ENCODE measurements at places on chromosomes 12 and 14. TPM values are rescaled to one million over a fixed set of nuclear protein-coding genes. Genes with fewer than 3 reads are reported as not detected.

DNA sequence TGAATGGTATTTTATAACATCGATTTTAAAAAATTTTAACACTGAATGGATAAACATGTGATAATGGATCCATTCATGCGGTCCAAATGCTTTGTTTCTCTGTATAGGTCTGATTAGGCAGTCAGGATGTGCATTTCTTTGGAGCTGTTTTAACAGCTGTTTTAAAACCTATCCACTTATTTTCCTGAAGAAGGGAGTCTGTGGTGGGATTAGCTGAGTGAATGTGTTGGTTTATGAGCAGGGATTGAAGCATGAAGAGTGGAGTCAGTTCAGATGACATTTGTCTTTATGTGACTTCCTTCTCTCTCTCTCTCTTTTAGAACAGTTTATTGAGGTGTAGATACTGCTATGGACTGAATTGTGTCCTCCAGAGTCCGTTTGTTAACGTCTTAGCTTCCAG, 37.7 kb downstream of the GLT8D2 start:
- DNase-seq: no peak

- no peak for DNase-seq
Observed at GRCh38 chr12:115871714-115872113, 405.8 kb downstream of the MED13L start.

GRCh38 chr14:30162066-30162465, 234.4 kb upstream of the PRKD1 start:
- no peak for DNase-seq

DNA sequence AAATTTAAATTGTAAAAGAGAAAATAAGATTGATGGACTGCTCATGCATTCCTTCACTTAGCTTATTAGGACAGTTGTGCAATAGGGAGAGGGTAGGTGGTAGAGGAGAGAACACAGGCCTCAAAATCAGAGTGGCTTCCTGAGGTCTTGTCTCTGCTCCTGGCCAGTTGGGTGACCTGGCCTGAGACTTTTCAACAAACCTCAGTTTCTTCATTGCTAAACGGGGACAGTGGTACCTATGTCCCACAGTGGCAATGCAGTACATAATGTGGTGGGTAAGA, 2.6 kb downstream of the MAP3K12 start:
- DNase-seq: no peak

- DNase-seq: no peak
Observed at GRCh38 chr12:116143909-116144308, 133.6 kb downstream of the MED13L start.

DNA sequence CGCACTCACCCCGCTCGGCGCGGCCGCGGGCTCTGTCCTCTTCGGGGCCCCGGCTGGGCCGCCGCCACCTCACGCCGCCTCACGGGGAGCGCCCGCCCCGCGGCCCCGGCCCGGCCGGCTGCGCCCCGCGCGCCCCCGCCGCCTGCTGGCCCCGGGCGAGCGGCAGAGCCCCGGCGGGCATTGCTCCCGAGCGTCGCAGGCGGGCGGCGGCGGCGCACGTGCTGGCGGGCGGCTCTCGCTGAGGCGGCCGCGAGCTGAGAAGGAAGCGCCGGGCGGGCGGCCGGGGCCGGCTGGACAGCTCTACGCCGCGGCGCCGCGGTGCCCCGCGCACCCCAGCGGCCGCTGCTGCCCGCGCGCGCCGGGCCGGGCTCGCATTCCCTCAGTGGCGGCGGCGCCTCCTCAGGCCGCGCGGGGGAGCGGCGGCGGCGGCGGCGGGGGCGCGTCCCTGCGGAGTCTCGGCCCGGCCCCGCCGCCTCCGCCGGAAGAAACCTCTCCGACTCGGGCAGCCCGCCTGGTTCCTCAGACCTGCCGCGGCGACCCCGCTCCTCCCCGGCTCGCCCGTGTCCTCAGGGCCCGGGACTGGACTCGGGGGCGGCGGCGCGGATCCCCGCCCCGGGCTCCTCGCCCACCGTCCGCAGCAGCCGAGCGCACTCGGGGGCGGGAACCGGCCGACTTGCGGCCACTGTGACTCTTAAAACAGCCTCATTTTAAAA, at the start of gene PITPNM2:
PITPNM2 (minus strand) TSS at position 347 of the 713 bp plus-strand sequence. CDS start 116,500 bp downstream, outside the sequence.
- peak; percentile 44 for DNase-seq

GRCh38 chr14:93044556-93044955, 71.2 kb downstream of the ITPK1 start:
- no peak for DNase-seq

DNA sequence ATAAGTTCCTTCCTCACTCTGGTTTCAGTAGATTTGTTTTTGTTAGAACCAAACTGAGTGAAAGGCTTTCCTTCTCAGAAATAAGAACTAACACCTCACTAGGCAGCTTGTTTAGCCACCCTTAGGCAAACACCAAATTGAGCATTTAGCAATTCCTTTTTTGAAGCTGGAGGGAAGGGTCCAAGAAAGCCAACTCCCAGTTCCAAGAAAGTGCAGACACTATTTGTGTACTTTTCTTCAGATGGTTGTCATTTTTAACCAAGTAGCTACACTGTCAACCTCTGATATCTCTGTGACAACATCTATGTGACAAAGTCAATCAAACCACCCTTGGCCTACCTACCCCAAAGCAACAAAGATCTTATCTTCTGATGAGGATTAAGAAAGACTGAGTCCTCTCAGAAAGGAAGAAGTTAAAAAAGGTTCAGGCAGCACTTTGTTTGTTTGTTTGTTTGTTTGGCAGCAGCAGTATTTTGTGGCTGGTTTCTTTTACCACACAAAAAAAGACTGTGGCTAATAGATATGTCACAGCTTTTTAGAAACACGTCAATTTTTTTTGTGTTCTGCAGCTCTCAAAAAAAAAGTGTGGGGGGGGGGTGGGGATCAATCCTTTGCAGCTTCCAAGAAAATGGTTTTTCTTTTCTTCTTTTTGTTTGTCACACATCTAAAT, 203.8 kb downstream of the CRADD start:
- no peak for DNase-seq

GRCh38 chr12:49741882-49742620, 694 bp downstream of the TMBIM6 start:
- DNase-seq: peak; percentile 93

DNA sequence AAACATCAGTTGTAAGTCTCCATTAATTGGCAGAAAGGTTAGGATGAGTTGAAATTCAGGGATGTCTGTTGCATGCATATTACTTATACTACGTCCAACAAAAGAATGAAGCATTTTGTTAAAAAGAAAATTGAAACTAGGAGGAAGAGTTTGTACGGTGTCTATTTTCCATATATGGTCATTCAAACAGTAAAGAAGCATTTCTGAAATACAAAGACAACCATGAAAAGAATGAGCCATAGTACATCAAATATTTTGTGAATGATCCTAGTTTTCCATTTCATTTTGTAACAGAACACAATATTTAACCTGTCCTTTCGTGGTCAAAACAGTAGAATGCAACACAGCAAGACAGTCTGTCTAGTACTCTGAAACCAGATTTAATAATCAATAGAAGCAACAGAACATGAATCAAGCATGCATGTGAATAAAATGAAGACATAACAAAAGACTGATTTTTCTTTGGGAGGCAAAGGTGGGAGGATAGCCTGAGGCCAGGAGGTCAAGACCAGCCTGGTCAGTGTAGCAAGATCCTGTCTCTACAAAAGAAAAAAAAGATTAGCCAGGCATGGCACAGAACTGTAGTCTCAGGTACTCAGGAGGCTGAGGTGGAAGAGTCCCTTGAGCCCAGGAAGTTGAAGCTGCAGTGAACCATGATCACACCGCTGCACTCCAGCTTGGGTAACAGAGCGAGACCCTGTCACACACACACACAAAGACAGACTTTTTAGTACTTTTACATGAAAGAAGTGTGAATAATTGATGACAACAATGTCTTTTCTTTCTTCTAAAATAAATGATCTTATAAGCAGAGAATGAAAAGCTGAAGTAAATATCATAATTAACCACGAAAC, 156.0 kb downstream of the LRIG3 start:
- DNase-seq: no peak

- no peak for DNase-seq
Observed at GRCh38 chr12:31518680-31519227, 72.2 kb downstream of the DENND5B start.

DNA sequence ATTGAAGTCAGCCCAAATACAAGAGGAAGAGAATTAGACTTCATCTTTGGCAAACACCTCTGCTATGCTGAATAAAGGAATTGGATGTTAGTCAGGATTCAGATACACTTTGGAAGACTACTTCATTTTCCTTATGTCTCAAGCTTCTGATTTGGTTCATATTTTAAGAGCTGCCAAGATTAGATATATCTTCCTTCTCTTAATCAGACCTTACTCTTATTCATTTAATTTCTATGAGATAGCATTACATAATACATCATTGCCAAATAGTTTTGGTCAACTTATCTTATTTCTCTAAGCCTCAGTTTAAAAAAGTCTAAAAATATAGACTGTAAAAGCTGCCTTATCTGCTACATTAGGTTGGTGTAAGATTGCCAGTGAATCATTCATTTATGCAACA, 330.6 kb upstream of the NAV3 start:
- no peak for DNase-seq

- no peak for DNase-seq
Observed at GRCh38 chr14:61026526-61026925, 45.5 kb downstream of the SLC38A6 start.

DNA sequence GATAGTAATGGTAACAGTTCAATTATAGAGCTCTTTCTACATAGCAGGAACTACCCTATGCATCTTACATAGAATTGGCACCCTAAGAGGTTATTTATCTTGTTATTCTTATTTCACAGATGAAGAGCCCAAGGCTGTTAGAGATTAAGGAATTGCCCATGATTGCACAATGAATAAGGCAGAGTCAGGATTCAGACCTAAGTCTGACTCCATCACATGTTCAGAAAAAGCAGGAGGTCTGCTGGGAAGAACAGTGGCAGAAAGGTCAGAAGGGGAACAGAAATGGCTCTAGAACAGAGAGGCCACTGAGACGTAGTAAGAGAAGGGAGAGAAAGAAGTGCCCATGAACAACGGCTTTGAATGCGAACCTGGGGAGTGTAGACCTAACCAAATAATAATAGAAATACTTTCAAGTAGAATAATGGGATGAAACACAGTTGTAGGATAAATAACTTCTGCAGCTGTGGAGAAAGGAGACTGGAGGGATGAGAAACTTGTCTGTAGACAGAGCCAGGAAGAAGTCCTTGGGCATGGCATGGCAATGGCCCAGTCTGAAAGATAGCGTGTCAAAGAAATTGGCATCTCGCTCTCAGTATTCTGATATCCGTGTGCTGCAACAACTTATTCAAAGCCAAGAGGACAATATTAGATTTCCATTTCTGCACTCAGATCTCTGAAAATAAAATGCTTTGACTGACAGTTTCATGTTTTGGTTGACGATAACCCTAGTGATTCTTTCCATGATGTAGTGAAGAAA, 17.6 kb downstream of the MYBPC1 start:
- no peak for DNase-seq

DNA sequence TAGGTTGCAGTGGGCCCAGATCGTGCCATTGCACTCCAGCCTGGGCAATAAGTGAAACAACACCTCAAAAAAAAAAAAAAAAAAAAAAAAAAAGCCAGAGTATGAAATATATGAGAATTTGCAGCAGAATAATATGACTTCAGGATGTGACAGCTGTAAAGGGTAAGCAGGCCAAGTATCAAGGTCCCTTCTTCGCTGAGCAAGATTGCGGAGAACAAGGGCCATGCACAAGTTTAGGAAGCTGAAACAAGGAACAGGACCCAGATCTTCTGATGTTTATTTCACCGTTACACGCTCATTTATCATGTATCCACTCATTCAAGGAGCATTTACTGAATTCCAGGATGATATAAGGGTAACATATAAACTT, 659 bp upstream of the FOXJ2 start:
- peak; percentile 37 for DNase-seq

DNA sequence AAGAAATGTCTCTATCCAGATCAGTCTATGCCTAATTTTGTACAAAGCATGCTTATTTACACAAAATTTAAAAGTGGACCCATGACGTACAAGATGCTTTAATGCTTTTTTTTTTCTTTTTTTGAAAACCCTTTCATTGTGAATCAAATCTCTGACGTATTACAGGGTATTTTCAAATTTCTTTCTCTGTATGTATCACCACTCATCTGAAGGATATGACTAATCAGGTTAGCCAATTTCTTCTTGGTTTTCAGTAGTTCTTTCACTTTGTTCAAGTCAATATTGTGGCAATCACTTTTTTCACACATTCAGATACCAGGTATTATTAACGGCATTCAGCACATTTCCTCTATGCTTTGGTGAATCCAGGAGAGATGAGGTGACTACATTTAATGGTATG, 685.3 kb downstream of the TRHDE start:
- DNase-seq: no peak

DNA sequence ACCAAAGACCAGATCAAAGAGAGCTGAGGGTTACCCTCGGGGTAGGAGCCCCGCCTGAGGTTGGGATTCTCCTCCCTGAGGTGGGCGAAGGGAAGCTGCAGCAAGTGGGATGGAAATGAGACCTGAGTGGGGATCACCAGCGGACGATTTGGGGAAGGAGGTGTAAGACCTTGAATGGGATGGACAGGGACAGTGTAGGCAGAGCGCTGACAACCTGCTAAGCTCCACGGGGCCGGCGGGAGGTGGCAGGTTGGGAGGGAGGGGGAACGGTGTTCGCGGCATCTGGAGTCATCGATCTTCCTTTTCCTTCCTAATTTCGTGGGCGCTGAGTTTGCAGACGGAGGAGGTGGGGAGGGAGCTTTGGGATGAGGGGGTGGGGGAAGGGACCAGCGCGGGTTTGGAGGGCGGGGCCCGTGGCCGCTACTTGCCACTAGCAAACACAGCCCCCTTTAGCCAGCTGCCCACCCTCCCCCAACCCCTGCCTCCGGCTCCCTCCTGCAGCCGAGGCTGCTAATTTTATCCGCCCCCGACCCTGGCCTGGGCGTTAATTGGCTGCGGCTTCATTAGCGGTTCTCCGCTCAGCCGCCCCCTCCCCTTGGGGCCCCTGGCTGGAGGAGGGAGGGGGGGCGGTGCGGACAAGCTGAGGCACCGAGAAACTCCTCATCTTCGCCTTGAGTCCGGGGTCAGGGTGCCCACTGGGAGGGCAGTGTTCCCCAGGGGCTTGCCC, 2.8 kb upstream of the SHMT2 start:
- DNase-seq: no peak

GRCh38 chr14:86798330-86798729, 1194.7 kb downstream of the GALC start:
- no peak for DNase-seq

DNA sequence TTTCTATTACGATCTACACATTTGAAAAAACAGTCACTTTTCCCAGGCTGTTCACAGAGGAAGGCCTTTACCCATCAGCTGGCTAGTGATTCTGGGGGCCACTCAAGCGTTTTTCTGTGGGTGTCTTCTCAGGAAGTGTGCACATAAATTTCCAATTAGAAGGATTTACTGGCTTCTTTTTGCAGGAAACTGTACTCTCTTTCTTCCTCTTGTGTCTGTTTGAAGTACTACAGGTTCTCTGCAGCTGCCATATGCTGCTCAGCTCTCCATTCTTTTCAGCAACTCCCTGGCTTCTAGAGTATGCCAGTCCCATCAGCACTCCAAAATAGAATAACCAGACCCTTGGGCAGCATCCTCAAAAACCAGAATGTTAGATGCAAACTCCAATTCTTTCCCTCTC, 110.4 kb upstream of the NAV3 start:
- no peak for DNase-seq

- DNase-seq: no peak
Observed at GRCh38 chr12:100608776-100609175, 35.3 kb downstream of the GAS2L3 start.

GPR68 gene
- total RNA-seq: 2.3 TPM

MGAT4C gene
- not detected for total RNA-seq

ANKRD13A gene
- 65.6 TPM for total RNA-seq

MYH7 gene
- not detected for total RNA-seq

PLXNC1 gene
- 12.6 TPM for total RNA-seq

GALNT16 gene
- total RNA-seq: not detected

ERG28 gene
- total RNA-seq: 13.2 TPM

PLA2G1B gene
- total RNA-seq: not detected

MSRB3 gene
- not detected for total RNA-seq

GLT8D2 gene
- total RNA-seq: not detected

NR1H4 gene
- total RNA-seq: not detected
